ENCODE measurements at places on chromosomes 3 and 15.
A peak's percentile ranks its signal among the peaks of the same experiment; 100 is the strongest.

- no peak for DNase-seq
Measured at GRCh38 chr3:142614059-142614626, 17.9 kb downstream of the PLS1 start.

GRCh38 chr3:86960550-86960949 is 30.4 kb downstream of the VGLL3 start:
- no peak for DNase-seq

DNA sequence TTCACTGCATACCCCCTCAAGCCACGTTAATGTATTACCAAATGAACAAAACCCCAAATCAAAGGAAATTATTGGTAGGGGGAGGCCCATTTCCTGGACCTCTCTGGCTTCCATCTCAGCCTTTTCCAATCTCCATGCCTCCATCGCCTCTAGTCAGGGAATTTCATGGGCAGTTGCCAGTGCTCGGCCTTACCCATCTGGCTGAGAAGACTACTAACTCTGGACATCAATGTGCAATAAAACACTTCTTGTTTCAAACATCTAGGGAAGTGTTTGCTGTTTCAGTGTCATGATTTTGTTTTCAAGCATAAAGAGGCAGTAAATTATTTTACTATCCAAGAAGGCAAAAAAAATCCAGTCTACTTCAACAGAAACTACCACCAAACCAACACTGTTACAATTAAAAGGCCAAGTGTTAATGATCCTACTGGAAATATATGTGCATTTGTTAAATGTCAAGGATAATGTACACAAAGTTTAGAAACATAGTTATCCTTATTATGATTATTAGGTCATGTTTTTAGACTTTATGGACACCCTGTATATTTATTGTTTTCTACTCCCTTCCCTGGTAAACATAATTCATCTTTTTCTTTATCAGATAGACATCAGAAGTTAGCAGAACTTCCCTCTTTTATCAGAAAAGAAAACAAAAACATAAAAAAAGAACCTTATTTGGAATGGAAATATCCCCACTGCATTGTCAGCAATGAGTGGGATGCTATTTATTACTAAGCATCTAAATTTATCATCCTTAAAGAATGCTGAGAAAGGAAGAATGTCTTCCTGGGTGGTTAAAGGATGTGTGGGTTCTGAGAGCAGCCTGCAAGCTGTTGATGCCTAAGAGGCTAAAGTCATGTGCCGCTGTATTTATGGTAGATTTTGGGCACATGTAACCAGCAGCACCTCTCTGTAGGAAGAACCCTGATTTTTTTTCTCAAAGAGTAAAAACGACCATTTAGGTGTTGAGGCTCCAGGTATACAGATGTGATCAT is 15.2 kb downstream of the LDHAL6B start:
- peak; percentile 89 for DNase-seq

GRCh38 chr15:101410612-101411011 is 78.9 kb downstream of the PCSK6 start:
- no peak for DNase-seq

- no peak for DNase-seq
Measured at GRCh38 chr3:128404276-128405068, 62.2 kb downstream of the DNAJB8 start.

GRCh38 chr15:42154212-42154941 is 2.1 kb downstream of the PLA2G4F start:
- DNase-seq, result no peak

DNA sequence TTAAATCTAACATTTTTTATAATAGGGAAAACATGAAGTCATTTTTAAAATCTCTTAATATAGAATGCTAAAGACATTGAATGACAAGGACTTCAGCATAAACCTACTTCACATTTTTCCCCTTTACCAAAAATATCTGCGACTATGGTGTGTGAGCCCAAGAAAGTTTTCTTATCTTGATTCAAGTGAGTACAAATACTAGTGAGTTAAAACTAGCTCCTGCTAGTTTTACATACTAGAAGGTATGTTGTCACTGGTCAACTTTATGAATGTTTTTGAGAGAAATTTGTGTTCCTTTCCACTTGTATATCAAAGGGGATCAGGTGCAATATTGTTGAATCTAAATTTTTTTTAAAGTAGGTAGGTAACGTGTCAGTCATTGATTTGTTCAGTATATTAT is 152.4 kb upstream of the CGNL1 start:
- no peak for DNase-seq

GRCh38 chr15:57769266-57769665 is 62.8 kb downstream of the POLR2M start:
- no peak for DNase-seq

DNA sequence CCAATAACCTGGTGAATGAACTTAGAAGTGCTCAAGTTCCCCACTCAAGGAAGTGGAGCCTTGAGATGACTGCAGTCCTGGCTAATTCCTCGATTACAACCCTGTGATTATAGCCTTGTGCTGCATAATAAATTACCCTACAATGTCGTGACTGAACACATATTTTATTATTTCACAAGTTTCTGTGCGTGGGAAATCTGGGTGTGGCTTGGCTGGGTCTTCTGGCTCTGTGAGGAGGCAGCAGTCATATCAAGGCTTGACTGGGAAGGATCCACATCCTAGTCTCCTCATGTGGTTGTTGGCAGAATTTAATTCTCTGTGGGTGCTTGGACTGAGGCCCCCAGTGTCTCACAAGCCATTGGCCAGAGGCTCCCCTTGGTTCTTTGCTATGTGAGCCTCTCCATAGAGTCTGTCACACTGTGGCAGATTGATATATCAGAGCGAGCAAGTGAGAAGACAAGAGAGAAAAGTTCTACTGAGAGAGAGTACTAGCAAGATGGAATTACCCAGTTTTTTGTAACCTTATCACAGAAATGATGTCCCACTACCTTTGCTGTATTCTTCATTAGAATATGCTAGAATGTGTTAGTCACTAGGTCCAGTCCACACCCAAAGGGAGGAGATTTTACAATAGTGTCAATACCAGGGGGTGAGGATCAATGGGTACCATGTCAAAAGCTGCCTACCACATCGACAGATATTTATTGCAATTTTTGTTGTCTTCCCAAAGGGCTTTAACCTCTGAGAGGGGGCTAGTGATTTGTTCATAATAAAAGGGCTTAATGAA is 102.8 kb upstream of the TBC1D5 start:
- DNase-seq, result no peak

GRCh38 chr3:130941793-130942192 is 47.9 kb downstream of the ATP2C1 start:
- no peak for DNase-seq

DNA sequence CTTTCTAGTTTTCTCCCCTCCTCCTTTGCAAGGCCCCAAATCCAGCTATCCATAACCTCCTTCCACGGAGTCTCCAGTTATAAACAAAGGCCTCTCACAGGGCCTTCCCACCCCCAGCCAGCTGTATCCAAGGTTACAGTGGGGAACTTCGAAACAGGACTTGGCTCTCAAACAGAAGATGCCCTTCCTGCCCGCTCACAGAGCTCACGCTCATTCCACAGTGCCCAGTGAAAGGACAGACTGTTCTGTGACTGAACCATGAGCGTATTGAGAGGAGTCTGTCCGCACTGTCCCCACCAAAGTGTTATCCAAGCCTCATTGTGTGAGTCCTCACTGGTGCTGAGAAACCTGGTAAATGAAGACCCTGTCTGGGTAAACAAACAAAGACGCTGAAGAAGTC is 35.4 kb downstream of the ARHGAP31 start:
- no peak for DNase-seq

DNA sequence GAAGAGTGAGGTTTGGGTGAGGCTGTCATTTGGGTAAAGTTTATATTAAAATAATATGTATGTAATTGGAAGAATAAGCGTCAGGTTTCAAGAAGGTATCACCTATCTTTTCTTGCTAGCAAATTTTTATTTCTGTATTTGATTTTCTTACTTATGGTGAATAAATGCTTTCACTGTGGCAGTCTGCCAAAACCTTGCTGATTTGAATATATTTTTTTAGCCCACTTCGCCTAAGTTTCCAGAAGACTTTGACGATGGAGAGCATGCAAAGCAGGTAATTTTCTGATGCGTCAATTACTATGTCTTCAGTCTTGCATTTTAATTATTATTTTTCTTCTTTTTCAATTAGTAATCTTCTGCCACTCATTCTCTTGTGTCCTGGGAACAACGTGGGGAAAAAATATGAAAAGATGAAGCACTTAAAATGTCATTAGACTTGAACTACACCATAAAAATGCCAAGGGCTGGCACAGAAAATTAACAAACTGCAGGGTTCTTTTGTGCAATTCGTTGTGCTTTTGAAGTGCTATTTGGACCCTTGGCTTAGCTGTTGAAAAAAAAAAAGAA is 40.4 kb downstream of the SRP14 start:
- no peak for DNase-seq

DNA sequence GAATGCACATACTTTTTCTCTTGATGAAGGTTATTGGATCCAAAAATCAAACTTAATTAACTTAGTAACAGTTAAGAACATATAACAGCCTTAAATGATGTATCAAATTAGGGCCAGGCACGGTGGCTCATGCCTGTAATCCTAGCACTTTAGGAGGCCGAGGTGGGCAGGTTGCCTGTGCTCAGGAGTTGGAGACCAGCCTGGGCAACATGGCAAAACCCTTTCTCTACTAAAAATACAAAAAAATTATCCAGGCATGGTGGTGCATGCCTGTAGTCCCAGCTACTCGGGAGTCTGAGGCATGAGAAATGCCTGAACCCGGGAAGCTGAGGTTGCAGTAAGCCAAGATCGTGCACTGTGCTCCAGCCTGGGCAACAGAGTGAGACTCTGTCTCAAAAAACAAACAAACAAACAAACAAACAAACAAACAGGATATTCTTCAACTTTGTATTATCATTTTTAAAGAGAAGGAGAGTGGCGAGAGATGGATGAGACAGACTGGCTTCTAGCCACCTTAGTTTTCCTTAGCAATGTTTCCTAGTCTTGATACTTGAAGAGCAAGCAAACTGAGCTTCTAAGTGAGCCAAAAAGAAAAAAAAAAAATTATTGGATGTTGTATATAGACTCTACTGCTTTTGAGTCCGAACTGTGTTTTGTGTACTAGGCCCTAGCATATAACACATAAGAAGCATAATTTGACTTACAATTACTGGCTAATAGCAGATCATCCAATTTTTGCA is 13.8 kb downstream of the SPRED1 start:
- DNase-seq, result no peak

GRCh38 chr3:192914848-192915247 is 2.8 kb downstream of the MB21D2 start:
- DNase-seq, result no peak

- peak; percentile 10 for DNase-seq
Measured at GRCh38 chr3:111210003-111210711, 138.5 kb downstream of the NECTIN3 start.

DNA sequence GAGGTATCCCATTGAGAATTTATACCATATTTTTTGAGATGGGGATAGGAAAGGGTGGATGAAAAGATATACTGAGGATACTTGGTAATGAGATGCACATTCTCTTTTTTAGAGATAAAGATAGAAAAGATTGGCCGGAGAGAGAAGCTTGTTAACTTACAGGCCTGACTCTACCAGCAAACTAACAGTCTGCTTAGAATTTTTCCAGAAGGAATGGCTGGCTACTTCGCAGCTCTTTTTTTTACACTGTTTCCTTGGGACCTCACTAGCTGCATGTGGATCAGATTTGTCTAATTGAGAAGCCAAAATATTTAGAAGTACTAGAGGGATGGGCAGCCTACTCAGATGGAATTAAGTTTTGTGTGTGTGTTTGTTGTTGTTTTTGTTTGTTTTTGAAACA is 586.6 kb downstream of the TAFA4 start:
- no peak for DNase-seq

GRCh38 chr3:38397320-38397719 is 50.7 kb downstream of the XYLB start:
- DNase-seq, result peak; percentile 28

- no peak for DNase-seq
Measured at GRCh38 chr15:65008983-65009382, 19.3 kb upstream of the SPG21 start.

- no peak for DNase-seq
Measured at GRCh38 chr3:76021376-76021775, 236.0 kb upstream of the ZNF717 start.

GRCh38 chr15:73130830-73131229 is 78.6 kb downstream of the NEO1 start:
- DNase-seq, result no peak

- no peak for DNase-seq
Measured at GRCh38 chr15:48636511-48636910, 9.0 kb downstream of the FBN1 start.

- no peak for DNase-seq
Measured at GRCh38 chr15:40933517-40933902, 4.4 kb downstream of the DLL4 start.

GRCh38 chr3:23884481-23884880 is 32.3 kb downstream of the NKIRAS1 start:
- DNase-seq, result no peak
